T-cell (primary cell): ENCODE measurements at places on chromosomes 12 and 14. TPM values are rescaled to one million over a fixed set of nuclear protein-coding genes. Genes with fewer than 3 reads are reported as not detected.

GRCh38 chr14:105879503-105879866 lies 353.1 kb downstream of the TMEM121 start:
- no peak for DNase-seq

DNA sequence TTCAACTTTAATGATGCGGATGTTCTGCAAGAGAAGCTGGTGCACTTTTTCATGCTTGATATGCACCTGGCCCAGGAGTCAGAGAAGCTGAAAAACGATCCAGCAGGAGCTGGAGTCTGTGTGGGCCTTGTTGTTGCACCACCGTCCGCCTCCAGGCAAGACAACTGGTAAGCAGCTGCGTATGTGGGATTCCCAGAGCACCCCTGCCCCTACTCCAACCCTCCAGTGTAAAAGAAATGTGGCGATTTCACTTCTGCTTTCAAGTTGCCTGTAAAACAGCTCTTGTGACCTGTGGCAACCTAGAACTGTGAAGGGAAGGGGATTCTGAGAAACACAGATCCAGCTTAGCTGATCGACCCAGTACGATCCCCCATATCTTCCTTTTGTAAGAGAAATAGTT lies 154.1 kb upstream of the PELI2 start:
- DNase-seq, result no peak

DNA sequence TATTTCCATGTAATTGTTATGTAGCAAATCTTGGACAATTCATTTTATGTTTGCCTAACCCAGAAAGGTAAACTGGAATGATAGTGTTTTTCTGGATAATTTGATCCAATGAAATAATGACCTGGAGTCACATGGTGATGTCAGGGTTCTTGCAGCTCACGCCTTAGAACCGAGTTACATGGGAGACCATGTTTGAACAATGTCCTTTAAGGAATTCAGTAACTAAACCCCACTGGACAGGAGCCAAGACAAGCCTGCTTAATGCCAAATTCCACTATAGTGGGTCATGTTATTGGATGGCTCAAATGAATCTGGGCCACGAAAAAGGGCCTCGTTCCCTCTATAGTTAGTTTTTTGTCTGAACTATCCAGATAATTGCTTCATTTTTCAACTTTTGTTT lies 255.8 kb upstream of the HMGA2 start:
- DNase-seq, result no peak

DNA sequence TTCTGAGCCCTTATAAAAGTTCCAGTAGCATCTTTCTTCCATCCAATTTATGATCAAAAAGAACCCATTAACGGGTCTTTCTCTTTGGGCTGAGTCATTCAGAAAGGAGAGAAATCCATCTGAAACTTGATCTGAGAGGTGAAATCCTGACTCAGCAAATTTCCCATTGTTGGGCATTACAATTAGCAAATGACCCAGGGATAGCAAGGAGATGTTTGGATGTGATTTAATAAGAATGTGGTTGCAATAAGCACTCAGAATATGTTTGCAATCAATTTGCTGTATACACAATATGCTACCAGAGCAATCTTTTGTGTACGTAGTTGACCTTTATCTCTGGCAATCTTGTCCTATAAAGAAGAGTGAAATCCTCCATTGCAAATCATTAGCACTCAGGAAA lies 122.7 kb downstream of the CCDC60 start:
- DNase-seq, result no peak

- peak; percentile 15 for DNase-seq
Observed at GRCh38 chr12:122527478-122527944, 462 bp downstream of the KNTC1 start.

DNA sequence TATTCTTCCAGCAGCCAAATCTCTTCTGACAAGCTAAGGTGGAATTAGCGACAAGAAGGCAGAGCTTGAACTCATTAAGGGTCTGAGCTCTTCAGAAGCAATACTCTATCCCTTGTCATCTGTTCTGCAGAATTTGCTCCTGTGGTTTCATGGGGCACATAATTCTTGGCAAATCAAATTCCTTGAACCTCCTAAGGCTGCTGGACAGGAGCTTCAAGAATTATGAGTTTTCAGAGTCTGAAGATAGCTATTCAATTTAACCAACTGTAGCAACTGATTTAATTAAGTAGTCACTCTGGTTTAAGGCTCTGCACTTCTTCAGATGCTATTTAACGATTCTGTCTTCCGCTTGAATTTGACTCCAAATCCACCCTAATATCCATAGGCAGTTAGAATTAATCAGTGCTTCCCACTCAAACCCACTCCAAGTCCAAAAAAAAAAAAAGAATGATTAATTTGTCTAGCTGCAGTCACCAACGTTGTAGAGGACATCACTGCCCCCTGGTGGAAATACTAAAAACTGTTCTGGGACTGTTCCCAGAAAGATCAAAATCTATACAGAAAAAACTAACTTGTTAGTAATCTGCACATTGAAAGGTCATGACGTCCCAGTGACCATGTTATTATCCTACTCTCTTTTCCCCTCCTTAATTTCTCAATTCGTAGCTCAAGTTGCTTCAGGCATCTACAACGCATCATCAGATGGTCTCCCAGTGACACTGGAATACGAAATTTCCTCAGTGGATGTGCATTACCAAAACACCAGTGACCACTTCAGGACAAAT lies 169.9 kb downstream of the KIF21A start:
- no peak for DNase-seq

DNA sequence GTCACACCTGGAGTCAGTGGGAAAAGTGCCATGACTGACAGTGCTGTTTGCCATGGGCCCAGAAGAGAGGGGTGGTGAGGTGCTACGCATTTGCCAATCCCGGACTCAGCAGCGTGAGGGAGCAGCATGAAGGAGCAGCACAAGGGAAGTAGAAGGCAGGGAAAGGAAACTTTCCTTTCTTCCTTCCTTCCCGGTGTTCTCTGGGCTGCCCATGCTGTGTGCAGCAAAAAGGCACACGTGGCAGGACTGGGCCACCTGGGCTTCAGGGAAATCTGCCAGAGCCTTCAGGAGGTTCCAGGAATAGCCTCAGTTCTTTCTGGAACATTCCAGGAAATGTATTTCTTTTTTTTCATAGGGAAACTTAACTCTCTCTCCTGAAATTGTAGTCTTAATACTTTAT lies 23.0 kb downstream of the TRIM9 start:
- DNase-seq, result no peak

- no peak for DNase-seq
Observed at GRCh38 chr14:36423430-36423829, 96.6 kb downstream of the NKX2-1 start.

- DNase-seq, result no peak
Observed at GRCh38 chr12:31594681-31595080, 3.7 kb upstream of the DENND5B start.

GRCh38 chr14:100601064-100601463 lies 13.8 kb upstream of the BEGAIN start:
- no peak for DNase-seq

DNA sequence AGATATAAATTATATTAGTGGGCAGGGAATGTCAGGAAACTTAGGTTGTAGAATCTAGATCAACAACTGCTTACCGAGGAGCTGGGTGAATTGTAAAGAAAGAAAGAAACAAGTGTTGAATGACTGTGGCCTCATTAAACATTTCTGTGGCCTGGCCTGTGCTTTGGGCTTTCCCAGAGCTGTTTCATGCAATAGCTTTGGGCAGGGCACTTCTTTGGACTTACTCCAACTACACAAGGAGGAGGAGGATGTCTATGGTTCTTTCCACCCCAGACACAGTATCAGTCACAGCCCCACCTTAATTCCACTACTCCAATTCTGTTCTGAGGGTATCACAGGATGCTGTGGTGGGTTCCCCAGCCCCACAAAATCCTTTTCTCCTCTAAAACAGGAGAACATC lies 38.0 kb downstream of the DPF3 start:
- no peak for DNase-seq

Gene THTPA
- 16.3 TPM for total RNA-seq

Gene C14orf39
- total RNA-seq, result not detected

Gene FLRT2
- total RNA-seq, result not detected

Gene KCNH3
- total RNA-seq, result 3.5 TPM
